ENCODE measurements at places on chromosomes 7 and 10. TPM values are rescaled to one million over a fixed set of nuclear protein-coding genes. Genes with fewer than 3 reads are reported as not detected.

The INSYN2A gene
- total RNA-seq = 4.0 TPM

The AKR1C8 gene
- not detected for total RNA-seq

DNA sequence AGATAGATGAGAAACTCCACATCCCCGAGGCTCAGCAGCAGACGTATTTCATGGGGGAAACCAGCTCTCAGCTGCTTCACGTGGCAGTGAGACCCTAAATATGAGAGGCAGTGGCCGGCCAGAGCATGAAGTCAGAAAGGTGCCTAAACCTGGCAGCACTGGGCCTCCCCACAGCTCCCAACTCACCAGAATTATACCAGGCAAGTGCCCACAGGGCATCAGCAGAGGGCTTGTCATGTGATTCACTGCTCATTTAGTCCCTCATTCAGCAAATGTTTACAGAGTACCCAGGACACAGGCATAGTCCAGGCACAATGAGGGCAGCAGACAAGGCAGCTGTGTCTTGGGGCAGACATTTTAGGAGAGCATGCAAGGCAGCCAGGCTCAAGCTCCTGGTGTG lies 212.6 kb downstream of the PTPRN2 start:
- no peaks in the 10 kb centered on the region for H3K4me1 ChIP-seq
- no peak overlapping the region for H3K4me3 ChIP-seq
- DNase-seq = no peak
- H3K27me3 ChIP-seq = no peaks in the 10 kb centered on the region
- H3K36me3 ChIP-seq = no peaks in the 10 kb centered on the region
- no peak overlapping the region for H3K27ac ChIP-seq

- peak; percentile 12 for DNase-seq
- H3K27ac ChIP-seq = peak within 1 kb of the TSS; percentile 62
These were observed at the start of gene LRMDA for GRCh38 chr10:75431180-75432111. Gene LRMDA, plus strand, starts transcription at chr10:75431624.
